ENCODE measurements at places on chromosomes 5 and 9.

- no peak for DNase-seq
Observed at GRCh38 chr5:32083981-32084430, 90.1 kb downstream of the GOLPH3 start.

DNA sequence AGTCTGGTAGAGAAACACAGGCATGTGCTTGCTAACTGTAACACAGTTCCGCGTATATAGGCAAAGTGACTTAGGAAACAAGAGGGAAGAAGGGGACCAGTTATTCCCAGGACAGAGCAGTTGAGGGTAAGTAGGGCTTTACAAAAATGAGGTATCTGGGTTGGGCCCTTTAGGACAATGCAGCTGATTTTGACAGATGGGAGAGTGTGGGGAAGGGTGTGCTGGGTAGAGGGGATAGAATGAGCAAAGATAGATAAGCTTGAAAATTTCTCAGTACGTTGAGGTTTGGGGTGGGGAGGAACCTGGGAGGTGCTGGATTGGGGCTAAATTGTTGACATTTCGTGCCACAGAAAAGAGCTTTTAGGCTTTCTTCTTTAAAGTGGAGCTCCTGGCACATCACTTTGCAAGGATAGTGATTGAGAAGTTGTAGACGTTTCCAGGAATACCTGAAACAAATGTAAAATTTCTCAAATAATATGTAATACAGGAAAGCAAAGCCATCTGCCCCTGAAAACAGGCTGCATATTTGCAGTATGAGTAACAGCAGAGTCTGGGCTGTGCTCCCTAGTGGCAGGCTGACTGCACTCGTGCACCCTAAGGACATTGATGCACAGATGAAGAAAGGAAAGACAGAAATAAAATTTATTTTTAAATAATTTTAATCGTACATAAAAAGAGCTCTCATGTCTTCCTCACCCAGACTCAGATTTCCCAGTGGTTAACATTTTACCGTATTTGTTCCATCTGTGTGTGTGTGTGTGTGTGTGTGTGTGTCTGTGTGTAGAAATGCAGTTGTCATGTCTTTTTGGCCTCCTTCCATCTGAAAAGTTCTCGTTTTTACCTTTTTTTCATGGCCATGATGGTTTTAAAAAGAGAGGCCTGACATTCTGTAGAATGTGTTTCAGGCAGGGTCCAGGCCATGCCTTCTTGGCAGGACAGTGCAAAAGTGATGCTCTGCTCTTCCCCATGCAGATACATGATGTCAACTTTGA lies 144.9 kb upstream of the DMRT1 start:
- DNase-seq = no peak

- DNase-seq = no peak
Observed at GRCh38 chr5:77492653-77493000, 511 bp upstream of the WDR41 start.

DNA sequence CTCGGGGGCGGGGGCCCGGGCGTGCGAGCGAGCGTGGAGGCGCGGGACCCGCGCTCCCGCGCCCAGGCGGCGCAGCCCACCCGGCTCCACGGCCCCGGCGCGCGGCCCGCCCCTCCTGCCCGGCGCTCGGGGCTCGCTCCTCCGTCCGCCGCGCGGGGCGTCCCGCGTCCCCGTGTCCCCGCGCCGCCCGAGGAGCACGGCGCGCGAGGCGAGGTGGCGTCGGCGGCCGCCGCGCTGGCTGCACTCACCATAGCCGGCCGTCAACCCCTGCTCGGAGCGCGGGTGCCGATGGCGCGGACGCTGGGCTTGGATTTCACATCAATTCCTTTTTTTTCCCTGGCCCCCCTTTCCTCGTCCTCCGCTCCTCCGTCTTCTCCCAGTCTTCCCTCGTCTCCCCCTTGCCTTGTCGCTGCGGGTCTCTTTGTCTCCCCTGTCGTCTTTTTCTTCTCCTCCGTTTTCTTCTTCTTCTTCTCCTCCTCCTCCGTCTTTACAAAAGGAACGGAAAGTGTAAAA lies 494 bp downstream of the PTCH1 start:
- no peak for DNase-seq

GRCh38 chr9:21996858-21997257 lies 2.3 kb downstream of the CDKN2B-AS1 start:
- no peak for DNase-seq

DNA sequence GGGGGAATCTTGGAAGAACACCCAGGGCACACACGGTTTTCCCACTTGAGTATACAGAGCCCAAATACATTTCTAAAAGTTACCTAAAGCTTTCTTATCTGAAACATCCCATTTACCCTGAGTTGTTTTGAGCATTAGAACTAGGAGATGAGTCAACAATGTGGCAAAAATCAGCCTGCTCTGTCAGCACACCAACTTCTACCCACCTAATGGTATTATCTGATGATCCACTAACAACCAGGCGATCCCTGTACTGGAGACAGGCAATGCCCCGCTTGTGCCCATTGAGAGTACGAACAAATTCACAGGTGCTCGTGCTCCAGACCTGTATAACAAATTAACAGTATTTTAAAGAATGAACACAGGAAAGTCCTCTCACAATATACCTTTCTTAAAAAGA lies 87.0 kb downstream of the SMIM23 start:
- no peak for DNase-seq

- DNase-seq = no peak
Observed at GRCh38 chr9:21661626-21662025, 140.8 kb upstream of the MTAP start.

GRCh38 chr5:10593531-10594181 lies 29.8 kb downstream of the ANKRD33B start:
- DNase-seq = no peak

DNA sequence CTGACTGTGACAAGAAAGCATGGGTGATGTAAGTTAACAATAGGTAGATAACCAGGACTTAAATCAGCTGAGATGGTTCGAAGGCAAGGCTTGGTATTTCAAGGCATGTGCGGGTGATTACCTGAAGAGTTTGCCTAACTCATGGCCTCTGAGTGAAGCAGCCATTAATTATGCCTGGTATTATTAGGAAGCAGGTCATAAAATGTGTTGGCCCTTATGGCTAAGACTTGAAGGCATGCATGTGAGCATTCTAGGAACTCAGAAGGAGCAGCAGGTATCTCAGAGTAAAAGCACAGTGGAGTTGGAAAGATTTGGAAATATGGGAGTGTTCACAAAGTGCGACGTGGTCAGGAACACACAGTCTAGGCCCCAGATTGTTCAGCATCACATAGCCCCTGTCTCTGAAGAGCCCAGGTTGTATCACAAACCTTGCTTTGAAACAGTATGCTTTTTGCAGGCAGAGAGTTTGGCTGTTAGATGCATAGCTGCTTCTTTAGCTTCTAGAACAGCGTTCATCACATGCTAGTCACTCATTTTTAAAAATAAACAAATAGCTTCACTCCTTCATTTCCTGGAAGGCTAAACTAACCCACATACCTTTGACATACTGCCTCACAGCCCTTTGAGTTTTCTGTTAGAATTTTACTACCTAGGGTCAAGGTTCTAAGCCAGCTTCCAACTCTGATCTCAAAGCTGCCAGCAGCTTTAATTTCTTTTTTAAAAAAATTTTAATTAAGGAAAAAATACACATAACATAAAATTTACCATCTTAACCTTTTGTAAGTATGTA lies 2.1 kb downstream of the HEXB start:
- no peak for DNase-seq

GRCh38 chr5:41918105-41918504 lies 7.0 kb upstream of the FBXO4 start:
- no peak for DNase-seq

DNA sequence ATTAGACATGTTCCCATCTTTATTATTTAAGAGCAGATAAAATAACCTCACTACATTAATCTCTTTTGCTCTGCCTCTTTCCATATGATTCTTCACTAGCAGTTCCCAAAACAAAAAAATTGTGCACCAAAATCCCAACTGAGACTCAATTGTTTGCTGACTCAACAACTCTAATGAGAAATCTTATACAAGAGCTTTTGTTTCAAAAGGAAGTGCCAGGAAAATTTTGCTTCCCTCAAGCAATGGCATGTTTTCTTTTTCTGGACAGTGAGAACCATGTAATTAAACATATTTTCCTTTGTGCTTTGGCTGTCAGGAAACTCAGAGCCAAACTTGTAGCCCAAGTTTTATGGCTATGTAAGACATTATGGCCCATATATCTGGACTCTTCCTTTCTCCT lies 62.0 kb downstream of the TMC1 start:
- DNase-seq = no peak

GRCh38 chr5:148179234-148179824 lies 11.0 kb downstream of the SPINK14 start:
- DNase-seq = peak; percentile 13

DNA sequence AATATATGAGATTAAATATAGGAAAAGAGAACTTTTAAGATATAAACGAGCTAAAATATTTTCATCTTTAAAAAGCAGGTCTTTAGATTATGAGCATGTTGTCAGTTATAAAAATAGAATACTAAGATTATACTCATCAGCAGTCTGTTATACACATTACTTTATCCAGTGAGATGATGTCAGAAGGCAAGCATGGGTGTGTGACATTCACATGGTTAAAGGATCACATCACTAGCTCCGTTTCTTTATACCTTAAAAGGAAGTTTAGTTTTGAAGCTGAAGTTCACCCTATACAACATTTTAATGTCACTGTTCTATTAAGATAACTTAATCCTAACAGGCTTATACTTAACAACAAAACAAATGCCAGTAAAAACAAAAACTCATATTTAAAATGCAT lies 59.6 kb downstream of the RICTOR start:
- DNase-seq = no peak

DNA sequence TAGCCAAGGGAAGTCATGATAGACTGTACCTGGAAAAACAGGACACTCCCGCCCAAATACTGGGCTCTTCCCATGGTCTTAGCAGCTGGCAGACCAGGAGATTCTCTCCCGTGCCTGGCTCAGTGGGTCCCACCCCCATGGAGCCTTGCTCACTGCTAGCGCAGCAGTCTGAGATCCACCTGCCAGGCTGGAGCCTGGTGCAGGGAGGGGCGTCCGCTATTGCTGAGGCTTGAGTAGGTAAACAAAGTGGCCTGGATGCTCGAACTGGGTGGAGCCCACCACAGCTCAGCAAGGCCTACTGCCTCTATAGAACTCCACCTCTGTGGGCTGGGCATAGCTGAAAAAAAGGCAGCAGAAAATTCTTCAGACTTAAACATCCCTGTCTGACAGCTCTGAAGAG lies 10.1 kb upstream of the THG1L start:
- no peak for DNase-seq

GRCh38 chr5:88128813-88129212 lies 139.8 kb downstream of the TMEM161B start:
- no peak for DNase-seq

DNA sequence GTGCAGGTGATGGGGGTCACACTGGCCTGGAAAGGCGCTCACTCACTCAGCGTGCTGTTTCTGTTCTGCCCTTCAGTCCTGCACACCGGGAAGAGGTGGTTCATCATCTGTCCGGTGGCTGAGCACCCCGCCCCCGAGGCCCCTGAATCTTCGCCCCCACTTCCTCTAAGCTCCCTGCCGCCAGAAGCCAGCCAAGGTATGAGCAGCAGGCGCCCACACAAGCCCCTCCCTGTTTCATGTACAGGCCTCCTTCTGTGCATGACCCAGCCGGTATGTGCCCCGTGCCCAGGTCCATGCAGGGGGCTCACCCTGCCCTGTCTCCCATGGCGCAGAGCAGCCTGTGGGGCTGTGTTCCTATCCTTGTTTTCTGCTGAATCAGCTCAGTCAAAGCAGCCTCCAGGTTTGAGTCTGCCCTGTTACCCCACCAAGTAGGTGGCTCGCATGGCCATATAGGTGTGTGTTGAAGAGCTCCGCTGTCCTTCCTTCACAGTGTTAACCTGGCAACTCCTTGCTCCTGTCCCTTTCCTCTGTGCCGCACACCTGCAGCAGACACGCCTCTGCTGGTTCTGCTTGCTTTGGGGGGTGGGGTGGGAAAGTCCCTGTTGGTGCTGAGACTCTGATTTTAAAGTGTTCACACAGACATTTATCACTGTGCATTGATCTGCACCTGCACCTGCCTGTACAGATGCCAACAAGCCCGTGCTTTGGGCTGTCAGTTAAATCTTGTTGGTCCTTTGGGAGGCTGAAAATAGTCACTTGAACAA lies 84.8 kb downstream of the WNK2 start:
- peak; percentile 78 for DNase-seq

DNA sequence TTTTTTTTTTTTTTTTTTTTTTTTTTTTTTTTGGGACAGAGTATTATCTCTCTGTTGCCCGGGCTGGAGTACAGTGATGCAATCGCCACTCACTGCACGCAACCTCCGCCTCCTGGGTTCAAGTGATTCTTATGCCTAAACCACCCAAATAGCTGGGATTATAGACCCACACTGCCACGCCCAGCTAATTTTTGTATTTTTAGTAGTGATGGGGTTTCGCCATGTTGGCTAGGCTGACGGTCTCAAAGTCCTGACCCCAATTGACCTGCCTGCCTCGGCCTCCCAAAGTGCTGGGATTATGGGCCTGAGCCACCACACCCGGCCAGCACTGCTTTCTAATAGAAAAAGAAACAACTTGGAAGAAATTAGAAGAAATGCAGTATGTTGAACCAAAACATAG lies 39.2 kb downstream of the TTC1 start:
- no peak for DNase-seq

DNA sequence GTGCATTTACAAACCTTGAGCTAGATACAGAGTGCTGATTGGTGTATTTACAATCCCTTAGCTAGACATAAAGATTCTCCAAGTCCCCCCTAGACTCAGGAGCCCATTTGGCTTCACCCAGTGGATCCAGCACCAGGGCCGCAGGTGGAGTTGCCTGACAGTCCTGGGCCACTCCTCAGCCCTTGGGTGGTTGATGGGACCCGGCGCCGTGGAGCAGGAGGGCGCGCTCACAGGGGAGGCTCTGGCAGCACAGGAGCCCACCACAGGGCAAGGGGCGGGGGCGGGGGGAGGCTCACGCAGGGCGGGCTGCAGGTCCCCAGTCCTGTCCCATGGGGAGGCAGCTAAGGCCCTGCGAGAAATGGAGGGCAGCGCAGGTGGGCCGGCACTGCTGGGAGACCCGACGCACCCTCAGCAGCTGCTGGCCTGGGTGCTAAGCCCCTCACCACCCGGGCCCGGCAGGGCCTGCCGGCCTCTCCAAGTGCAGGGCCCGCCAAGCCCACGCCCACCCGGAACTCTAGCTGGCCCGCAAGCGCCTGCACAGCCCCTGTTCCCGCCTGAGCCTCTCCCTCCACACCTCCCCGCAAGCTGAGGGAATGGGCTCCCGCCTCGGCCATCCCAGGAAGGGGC lies 613.5 kb downstream of the TLE4 start:
- no peak for DNase-seq

- no peak for DNase-seq
Observed at GRCh38 chr5:169629847-169630548, 7.1 kb upstream of the DOCK2 start.

DNA sequence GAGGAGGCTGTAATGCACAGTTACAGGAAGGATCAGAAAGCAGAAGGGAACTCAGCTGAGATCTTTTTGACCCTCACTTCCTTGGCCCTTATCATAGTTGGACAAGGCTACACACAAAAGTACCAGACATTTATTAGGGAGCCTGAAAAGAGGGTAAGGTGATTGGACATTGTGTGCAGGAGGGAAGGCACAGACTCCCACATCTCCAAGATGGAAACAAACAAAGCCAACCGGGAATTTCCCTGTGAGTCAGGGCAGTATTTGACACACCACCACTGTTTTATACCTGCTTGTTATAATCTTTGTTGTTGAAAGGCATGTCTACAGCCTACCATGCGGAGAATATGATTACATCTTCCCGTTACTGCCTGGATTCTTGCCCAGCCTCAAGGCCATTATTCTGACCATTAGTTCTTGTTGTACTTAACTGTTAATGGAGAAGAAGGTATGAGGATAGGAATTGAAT lies 3.0 kb upstream of the CCNG1 start:
- no peak for DNase-seq

- DNase-seq = no peak
Observed at GRCh38 chr9:98913044-98913443, 30.7 kb upstream of the COL15A1 start.

GRCh38 chr5:38433160-38433861 lies 123.1 kb downstream of the LIFR start:
- DNase-seq = no peak
